ENCODE measurements at places on chromosomes 12 and 14.

GRCh38 chr12:132608231-132609171 lies 1.9 kb downstream of the LRCOL1 start:
- H3K4me1 ChIP-seq = peaks cover 14% of the 10 kb centered on the region
- H3K27me3 ChIP-seq = peaks cover 11% of the 10 kb centered on the region
- no peak for DNase-seq
- no peak overlapping the region for H3K27ac ChIP-seq
- H3K36me3 ChIP-seq = no peaks in the 10 kb centered on the region
- H3K4me3 ChIP-seq = no peak overlapping the region

GRCh38 chr12:121657305-121658008 lies 12.0 kb downstream of the MORN3 start:
- no peak for DNase-seq
- H3K27me3 ChIP-seq = no peaks in the 10 kb centered on the region
- H3K4me3 ChIP-seq = no peak overlapping the region
- H3K36me3 ChIP-seq = no peaks in the 10 kb centered on the region

DNA sequence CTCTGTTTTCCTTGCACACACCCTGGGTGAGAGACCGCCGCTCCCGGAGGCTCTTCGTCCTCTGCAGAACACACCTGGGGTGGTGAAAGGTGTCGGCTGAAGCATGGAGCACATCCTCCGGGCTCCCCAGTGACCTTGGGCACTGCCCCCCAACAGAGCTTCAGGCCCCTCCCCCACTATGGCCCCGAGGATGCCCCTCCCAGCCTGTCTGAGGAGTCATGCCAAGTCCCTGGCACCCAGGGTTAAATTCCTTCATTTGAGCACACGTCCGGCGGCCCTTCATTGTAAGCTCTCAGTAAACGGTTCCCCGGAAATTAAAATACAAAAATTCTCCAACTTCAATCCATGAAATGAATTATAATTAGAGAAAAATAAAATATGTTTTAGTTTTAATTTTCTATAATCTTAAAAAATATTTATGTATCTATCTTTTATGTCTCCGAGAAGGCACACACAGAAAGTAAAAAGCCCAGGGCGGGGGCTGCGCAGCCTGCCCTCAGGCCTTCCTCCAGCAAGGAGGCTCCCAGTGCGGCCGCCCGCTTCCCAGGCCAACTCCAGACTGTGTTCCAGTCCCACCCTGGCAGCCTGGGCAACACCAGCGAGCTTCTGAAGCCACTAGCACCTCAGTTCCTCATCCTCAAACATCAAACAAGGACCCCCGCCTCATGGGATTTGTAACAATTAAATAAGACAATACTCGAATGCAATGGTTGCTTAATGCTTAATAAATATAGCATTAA lies 63.5 kb downstream of the TMEM132D start:
- no peak overlapping the region for H3K4me3 ChIP-seq
- DNase-seq = no peak
- H3K36me3 ChIP-seq = no peaks in the 10 kb centered on the region
- H3K27me3 ChIP-seq = no peaks in the 10 kb centered on the region
- no peak overlapping the region for H3K27ac ChIP-seq

- DNase-seq = no peak
- H3K4me3 ChIP-seq = no peak overlapping the region
- H3K4me1 ChIP-seq = no peaks in the 10 kb centered on the region
- no peaks in the 10 kb centered on the region for H3K36me3 ChIP-seq
- no peak overlapping the region for H3K27ac ChIP-seq
Observed at GRCh38 chr12:115013236-115013981, 329.4 kb upstream of the TBX3 start.

DNA sequence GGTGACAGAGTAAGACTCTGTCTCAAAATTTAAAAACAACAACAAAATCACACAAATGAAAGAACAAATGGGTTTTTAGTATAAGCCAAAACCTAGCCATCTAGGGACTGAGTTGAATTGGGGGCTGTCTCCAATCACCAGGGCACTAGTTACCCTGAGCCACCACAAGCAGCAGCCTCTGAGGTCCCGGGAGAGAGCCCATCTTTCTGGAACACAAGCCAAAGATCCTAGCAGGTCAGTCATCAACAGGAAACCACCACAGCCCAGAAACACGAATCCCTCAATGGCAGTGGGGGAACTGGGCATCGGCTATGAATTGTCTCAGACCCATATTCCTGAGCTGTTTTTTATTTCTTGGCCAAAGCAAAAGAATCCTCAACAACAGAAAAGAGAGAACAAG lies 75.3 kb downstream of the KDM2B start:
- no peak for DNase-seq
- peaks cover 46% of the 10 kb centered on the region for H3K36me3 ChIP-seq
- no peak overlapping the region for H3K4me3 ChIP-seq
- no peaks in the 10 kb centered on the region for H3K27me3 ChIP-seq
- H3K27ac ChIP-seq = no peak overlapping the region

Data from B cell (primary cell).